ENCODE measurements at places on chromosomes 2 and 18.

GRCh38 chr2:86414996-86415395 lies 26.2 kb upstream of the KDM3A start:
- no peak for DNase-seq

DNA sequence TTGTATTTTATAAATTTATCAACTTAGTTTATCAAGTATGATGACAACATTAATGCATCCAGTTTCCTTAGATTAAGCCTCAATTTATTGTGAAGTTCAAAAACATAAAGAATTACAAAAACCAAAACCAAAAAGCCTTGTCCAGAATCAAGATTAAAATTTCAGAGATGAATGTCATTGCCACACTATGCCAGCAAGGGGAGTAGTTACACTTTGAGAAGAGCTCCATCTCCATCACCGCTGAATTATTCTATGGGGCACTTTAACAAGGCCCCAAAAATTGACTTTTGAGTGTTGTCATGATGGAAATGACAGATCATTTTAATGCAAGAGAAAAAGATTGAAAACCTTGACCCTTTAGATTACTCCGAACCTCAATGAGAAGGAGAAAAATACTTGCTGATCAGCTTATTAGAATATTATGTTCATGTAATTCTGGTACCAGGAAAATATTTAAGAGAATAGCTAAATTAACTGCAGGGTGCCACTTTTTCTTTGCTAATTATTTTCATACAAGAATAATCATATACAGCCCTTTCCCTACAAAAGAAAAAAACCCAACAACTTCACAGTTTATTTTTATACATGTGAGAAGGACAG lies 152.5 kb upstream of the AQP4 start:
- DNase-seq, result no peak

- DNase-seq, result no peak
Observed at GRCh38 chr2:128402911-128403670, 84.4 kb upstream of the HS6ST1 start.

DNA sequence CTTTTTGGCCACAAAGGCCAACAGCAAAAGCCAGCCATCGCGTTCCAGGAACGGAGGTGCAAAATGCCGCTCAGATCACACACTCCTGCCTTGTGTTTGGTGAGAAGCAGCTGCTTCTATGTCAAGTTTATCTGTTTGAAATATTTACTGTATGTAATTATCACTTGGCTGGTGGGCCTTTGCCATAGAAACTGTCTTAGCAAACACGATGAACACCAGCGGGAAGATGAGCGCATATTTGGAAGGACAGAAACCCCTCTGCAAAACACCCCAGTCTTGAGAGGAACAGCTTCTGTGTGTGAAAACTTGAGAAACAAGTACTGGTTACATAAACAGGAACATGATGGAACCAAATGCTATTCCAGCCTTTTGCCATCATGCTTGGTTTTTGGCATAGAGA lies 59.7 kb downstream of the SCG2 start:
- no peak for DNase-seq

DNA sequence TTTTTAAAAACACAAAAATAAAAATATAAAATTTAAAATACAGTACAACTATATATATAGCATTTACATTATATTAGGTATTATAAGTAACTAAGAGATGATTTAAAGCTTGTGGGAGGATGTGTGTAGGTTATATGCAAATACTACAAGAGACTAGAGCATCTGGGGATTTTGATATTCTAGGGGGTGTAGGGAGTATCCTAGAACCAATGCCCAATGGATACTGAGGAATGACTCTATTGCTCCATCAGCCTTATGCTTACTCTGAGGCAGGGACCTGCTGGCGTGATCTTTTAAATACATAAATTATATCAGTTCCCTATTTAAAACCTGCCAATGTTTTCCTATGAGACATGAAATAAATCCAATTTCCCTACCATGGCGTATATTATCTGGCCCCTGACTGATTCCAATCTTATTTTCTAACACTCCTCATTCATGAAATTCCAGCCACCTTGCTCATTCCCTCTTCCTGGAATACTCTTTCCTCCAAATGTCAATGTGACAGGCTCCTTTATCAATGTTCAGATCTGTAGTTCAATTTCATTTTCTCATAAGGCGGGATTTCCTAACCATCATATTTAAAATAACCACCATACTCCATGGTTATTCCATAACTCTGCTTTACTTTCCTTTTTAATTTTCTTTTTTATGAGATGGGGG lies 22.2 kb downstream of the SP3 start:
- no peak for DNase-seq

DNA sequence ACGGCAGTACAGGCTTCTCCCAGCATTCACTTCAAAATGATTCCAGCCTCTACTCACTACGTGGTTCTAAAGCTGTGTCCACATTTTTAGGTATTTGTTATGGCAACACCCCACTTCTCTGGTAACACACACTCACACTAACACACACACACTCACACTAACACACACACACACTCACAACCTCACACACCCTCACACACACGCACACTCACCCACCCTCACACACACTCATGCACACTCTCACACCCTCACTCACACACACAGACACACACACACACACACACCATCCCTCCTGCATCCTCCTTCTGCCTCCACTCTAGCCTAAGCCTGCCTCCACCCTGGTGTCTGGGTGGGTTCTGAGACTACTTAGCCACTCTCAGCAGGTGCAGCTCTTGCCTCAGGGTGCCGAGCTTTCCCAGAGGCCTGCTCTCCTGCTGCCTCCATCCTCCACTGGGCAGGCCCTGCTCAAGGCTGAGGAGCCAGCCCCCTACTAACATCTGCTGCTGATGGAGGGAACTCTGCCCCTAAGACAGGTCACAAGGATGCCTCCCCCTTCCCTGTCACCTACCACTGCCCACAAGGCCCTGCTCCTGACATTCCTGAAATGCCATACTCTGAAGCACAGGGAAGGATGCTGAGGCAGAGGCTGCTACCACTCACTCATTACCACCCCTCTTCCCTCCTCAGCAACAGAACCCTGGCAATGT lies 63.9 kb downstream of the NCAPH start:
- DNase-seq, result no peak

GRCh38 chr2:102424754-102425153 lies 1.8 kb downstream of the IL18RAP start:
- no peak for DNase-seq

DNA sequence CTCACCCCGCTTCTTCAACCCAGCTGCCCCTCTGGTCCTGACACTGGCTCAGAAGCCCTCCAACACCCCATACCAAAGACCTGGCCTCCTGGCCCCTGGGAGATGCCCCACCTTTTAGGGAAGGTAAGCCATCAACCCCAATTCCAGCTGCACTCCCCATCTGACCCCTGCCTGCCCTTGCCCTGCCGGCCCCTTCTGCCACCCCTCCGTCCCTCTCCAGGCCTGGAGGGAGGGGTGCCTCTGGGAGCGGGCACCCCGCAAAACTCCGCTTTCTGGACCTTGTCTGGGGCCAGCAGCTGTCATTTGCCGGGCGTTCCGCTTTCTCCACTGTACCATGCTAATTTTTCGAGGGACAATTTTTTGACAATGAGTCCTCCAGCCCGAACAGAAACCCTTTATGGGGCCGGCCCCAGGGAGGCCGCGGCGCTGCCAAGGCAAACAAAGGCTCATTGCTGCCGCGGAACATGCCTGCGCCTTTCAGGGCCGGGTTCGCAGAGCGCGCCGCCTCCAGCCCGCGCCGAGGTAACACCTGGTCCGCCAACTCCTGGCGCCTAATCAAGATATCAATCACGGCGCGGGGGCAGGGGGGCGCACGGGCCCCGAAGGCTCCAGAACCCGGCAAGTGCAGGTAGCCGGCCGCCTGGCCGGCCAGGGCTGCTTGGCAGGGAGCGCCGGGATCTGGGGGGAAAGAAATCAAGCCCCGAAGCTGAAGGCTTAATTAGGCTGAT lies 96.0 kb downstream of the INHBB start:
- no peak for DNase-seq
